ENCODE measurements at places on chromosomes 7 and 10. TPM values are rescaled to one million over a fixed set of nuclear protein-coding genes. Genes with fewer than 3 reads are reported as not detected.

ADAM12 gene
- 3.7 TPM for total RNA-seq

TAS2R3 gene
- not detected for total RNA-seq

CAV1 gene
- total RNA-seq = 512 TPM

PLEKHA1 gene
- total RNA-seq = 21.4 TPM

CYP26C1 gene
- not detected for total RNA-seq

ST8SIA6 gene
- total RNA-seq = not detected

FRMPD2 gene
- total RNA-seq = not detected

GCK gene
- not detected for total RNA-seq
